ENCODE measurements at places on chromosomes 1 and 21.

GRCh38 chr1:228136901-228137300 lies 3.2 kb upstream of the GUK1 start:
- no peak for DNase-seq

GRCh38 chr1:179091691-179092165 lies 9.9 kb downstream of the TOR3A start:
- DNase-seq = no peak

DNA sequence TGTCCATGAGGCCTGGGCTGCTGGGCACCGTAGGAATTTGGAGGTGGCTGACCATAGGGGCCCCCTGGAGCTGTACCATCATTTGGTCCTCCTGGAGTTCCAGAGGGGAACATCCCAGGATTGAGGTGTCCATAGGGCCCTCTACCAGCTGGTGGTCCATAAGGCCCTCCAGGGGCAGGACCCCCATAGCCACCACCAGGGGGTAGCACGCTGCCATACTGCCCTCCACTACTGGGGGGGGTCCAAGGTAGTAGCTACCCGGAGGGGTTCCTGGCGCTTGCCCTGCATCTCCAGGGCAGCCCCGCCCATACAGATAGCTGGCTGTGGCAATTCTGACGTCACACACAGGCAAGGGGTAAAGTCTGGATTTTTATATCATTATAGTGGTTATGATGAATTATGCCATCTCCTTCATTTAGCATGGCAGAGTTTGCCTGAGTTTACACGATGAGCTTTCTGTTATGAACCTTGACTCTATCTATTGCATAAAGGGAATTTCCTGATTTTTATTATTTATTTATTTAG lies 13.2 kb downstream of the MDM4 start:
- no peak for DNase-seq

- DNase-seq = no peak
Observed at GRCh38 chr1:24905979-24906720, 23.9 kb downstream of the RUNX3 start.

DNA sequence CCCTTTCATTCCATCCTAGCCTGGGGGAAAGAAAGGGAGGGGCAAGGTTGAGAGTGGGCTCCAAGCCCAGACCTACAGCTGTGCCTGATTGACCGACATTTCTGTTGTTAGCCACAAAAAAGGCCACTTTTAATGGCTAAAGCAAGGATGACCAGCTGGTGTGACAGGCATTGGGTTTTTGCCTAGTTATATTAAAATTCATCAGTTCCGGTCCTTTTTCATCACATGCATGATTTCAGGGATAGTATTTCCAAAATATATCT lies 192.3 kb downstream of the ZNF326 start:
- no peak for DNase-seq

GRCh38 chr1:46757247-46757955 lies 38.5 kb upstream of the EFCAB14 start:
- DNase-seq = no peak
